Posterior cingulate gyrus (tissue), 11 donors: ENCODE measurements at places on chromosomes 5 and 9.
A peak's percentile ranks its signal among the peaks of the same experiment; 100 is the strongest.

GRCh38 chr5:168123631-168124528, 167.6 kb upstream of the WWC1 start:
- no peak for DNase-seq

- no peak for DNase-seq
Observed at GRCh38 chr9:95903398-95903797, 27.9 kb downstream of the ERCC6L2 start.

- no peak for DNase-seq
Observed at GRCh38 chr5:57432876-57433275, 49.7 kb downstream of the ACTBL2 start.

DNA sequence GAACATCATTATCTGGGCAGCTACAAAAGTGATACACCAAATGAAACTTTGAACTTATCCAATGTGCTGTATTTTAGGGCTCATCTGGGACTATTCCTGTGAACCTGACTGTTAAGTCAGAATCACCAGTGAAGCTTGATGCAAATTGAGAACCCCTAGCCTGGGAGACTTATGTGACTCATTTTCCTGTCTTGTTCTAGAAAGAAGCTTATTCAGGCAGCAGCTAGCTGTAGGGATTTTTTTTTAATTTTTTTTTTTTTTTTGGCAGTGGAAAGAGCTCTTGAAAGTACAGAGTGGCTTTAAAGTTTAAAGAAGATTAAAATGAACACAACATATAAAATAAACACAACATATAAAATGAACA, 81.1 kb upstream of the TNFAIP8 start:
- DNase-seq, result no peak

DNA sequence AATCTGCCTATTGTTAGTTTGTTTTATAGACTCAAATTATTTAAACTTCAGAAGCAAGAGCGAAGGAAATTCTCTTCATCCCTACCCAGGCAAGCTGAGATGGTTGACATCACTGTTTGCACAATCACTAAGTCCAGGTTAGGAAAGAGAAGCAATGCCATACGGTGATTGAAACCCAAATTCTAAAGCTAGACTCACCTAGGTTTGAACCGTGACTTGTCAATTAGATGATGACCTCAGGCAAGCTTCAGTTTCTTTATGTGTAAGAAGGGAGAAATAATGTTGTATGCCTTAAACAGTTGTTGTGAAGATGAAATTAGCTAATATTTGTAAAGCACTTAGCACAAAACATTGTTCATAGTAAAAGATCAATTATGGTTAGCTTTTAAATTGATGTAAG, 96.5 kb upstream of the ANKRD55 start:
- DNase-seq, result no peak

- peak; percentile 89 for DNase-seq
Observed at GRCh38 chr5:107571621-107572536, 98.9 kb downstream of the EFNA5 start.

- no peak for DNase-seq
Observed at GRCh38 chr9:37242089-37242488, 121.7 kb downstream of the ZCCHC7 start.

DNA sequence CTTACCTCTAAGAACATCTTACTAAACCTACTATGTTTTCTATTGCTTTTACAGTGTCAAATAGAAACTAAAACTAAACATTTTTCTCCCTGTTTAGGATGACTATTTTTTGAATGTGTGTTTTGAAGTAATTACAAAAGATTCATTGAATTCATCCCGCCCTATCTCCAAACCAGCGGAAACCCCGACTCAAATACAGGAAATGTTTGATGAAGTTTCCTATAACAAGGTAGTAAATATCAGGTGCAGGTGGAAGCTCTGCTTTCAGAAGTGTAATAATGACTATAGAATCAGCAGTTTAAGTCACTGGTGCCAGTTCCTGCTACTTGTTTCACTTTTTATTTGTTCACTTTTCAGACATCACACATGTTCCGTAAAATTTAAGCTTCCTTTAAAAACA, 20.0 kb downstream of the ERAP2 start:
- no peak for DNase-seq

- DNase-seq, result no peak
Observed at GRCh38 chr5:124741711-124742496, 4.5 kb downstream of the ZNF608 start.

GRCh38 chr5:134430001-134430569, 18.4 kb upstream of the CDKN2AIPNL start:
- no peak for DNase-seq

- no peak for DNase-seq
Observed at GRCh38 chr5:52452098-52452497, 335.6 kb upstream of the ITGA1 start.

DNA sequence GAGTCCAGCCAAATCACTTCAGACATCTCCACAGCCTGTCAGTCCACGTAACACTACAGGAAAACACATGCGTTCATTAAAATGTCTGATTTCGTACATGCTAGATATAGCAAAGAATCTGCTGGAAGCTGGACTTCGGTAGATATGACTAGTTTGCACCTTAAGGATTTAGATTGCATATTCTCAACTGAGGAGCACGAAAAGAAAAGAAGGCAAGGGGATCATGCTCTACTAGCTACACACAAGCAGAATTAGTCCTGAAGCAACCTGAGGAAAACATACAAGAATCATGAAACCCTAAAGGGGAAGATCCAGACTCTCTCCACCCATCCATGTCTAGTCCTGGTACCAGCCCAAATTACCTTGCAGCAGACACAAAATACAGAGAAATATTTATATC, 36.1 kb upstream of the SSBP2 start:
- DNase-seq, result no peak

- no peak for DNase-seq
Observed at GRCh38 chr9:128159522-128159783, 612 bp upstream of the BBLN start.

DNA sequence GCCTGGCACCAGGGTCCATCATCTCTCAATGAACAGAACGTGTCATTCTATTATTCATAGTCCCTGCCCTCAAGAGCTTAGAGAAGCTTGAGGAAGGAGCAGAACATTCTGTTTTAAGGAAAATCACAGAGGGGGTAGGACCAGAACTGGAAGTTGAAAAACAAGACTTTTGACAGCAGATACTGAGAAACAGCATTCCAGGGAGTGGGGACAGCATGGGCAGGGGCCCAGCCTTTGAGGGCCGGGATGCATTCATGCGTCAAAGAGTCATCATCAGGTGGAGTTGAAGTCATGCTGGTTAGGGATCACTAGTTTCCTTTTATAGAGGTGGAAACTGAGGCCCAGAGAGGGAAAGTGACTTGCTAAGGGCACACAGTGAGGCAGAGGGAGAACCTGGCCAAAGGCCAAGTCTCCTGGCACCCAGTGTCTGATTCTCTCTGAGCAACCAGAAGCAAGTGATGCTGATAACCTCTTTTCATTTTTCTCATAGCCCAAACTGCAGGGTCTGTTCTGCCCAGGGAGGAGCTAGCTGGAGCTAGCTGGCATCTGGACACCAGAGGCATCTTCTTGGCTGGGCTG, 41.5 kb upstream of the STXBP1 start:
- DNase-seq, result no peak

DNA sequence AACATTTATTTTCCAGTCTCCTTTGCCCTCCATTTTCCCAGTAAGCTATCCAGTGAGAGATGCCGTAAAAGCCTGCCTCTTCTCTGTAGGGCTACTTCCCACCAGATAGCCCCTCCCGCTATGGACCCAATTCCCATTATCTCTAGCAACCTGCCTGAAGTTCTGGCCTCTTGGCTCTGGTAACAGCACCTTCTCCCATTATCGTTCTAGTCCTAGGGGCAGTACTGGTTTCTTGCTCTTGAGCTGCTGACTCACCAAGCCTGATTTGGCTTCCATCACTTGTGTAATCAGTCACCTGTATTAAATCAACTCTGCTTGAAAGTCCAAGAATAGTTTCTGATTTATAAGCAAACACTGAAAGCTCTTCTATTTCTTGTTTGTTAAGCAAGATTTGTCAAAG, 42.8 kb upstream of the PARP8 start:
- no peak for DNase-seq

- DNase-seq, result no peak
Observed at GRCh38 chr5:53543401-53543800, 17.0 kb upstream of the NDUFS4 start.

- no peak for DNase-seq
Observed at GRCh38 chr9:92482329-92482728, at the start of gene ASPN. TSS of gene ASPN (minus strand) at chr9:92482506.

DNA sequence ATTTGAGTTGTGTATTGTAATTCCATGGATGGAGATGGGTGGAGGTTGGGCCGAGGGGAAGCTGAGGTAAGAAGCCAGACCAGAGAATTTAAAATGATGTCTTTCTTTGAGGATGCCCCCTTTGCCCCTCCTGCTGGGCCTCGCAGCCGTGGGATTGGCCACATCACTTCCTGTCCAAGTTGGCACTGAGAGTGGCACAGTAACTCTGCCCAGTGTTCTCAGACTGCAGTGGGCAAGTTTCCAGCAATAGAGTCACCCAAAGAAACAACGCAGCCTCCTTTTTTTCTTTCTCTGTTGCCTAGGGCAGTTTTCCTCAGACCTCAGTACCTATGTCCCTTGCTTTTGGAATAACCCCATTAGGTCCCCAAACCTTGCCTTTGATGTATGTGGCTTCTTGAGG, 306.6 kb upstream of the DMRT1 start:
- DNase-seq, result peak; percentile 68

DNA sequence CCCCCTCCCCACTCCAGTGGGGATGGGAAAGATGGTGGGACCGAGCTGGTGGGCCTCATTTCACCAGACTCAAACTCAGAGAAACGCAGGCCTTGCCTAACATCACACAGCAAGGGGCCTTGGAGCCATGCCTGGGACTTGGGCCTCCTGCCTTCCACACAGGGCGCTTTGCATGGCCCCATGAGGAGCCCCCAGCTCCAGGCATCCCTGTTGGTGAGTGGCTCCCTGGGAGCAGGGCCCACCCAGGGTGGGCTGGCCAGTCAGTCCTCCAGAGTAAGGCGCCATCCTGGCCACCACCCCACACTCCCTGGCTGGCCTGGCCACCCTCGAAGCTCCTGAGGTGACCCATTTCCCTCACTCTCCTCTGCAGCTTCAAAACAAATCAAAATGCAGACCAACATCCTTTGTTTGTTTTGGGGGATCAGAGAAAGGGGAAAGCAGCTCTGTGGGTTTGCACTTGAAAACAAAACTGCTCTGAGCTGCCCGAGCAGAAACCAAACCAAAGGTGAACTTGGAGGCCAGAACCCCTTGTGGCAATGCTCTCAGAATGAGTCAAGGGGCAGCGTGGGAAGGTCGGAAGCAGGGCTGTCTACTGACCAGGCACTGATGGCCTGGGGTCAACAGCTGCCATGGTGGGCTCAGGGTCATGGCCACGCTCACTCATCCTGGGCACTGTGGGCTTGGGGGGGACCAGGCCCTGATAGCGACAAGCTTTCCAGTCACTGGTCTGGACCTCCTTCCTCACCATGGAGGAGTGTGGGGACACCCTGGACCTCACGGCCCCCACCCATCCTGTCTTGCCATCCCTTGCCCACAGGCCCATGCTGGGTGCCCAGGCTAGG, 37.0 kb upstream of the VDAC1 start:
- no peak for DNase-seq

- no peak for DNase-seq
Observed at GRCh38 chr5:32791536-32792243, 80.6 kb downstream of the NPR3 start.

- DNase-seq, result no peak
Observed at GRCh38 chr5:179599566-179599965, 23.9 kb downstream of the HNRNPH1 start.

DNA sequence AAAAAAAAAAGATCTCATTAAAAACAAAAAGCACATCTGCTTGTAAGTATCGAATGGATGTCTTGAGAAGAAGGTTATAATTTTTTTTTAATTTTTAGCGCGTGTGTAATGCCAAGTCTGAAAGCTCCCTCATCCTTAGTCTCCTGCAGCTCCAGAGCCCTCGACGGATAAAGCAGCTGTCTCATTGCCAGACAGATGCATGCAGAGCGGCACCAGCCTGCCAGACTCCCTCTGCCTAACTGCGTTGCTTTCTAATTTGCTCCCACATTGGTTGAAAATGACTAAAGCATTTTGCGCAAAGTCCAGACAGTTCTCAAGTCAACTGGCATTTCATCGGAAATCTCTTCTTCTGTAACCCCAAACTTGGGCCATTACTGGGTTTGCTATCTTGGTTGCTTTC, 29.4 kb downstream of the OLFM1 start:
- no peak for DNase-seq

DNA sequence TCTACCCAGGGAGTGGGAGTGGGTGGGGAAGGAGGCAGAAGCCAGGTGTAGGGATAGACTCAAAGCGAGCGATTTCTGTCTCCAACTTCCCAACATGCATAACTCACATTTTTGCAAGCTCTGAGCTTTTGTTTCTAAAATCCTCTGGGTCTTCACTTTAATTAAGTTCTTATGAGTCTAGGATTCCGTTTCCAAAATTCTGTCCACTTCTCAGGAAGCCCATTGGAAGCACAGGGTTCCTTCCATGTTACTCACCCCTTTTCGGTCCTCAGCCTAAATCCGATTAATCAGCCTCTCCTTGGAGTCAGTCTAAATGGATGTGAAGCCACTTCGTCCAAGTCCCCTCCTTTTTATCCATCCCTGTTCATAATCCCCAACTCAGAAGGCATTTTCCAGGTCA, 1.4 kb downstream of the GPX3 start:
- DNase-seq, result no peak

DNA sequence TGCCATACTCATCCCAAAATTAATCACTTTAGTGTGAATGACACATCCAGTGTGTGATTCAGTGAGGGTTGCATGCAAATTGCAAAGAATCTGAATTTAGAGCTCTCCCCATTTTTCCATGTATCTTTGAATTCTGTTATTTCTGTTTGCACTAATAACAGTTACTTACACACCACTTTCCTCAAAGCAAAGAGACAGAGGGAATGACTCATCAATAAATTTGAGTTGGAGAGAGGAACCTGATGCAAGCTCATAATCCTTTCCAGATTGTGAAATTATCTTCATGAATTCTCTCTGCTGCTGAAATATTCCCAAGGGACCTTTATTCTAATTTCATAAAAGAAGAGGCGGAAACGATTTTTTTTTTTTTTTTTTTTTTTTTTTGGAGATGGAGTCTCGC, 204.8 kb downstream of the CDH9 start:
- no peak for DNase-seq

DNA sequence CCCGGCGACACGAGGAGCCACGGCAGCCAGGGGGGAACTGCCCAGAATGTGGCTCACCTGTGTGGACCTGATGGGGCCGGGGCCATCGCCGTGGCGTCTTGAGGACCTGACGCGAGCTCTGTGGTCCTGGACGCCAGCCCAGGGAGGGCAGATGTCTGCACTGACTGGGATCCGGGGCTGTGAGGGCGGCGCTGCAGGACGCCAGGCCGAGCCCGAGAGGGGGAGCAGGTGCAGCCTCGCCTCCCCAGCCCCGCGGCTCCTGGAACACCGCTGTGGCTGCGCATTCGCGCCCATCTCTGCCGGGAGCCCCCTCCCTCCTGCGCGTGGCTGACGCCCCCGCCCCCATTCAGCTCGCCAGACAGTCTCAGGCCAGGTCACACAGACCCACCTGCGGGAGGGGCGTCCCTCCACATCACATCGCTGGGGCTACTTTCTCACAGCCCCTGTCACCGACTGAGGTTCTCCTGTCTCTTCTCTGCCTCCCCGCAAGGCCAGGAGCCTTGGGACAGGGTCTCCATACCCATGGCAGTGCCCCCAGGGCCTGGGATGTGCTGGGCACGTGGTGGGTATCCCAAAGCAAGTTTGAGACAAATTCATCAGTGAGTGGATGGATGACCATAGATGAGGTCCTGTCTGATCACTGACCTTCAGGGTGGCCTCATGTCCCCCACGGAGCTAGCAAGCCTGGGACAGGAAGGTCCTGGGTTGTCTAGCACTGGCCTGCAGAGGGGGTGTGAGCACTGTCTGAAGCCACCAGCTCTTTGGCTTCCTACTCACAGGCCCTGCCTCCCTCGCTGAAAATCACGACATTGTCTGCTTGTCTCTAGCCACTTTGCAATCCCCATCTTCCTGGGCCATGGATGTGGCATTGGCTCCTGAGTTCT, 47.3 kb downstream of the RASGEF1C start:
- peak; percentile 72 for DNase-seq
